ENCODE measurements at places on chromosomes 1 and 21.

- DNase-seq = no peak
These were observed 92.5 kb upstream of the C21orf91 start for GRCh38 chr21:17911628-17912027.

- no peak for DNase-seq
These were observed 29.1 kb upstream of the BCAR3 start for GRCh38 chr1:93710499-93711453.

DNA sequence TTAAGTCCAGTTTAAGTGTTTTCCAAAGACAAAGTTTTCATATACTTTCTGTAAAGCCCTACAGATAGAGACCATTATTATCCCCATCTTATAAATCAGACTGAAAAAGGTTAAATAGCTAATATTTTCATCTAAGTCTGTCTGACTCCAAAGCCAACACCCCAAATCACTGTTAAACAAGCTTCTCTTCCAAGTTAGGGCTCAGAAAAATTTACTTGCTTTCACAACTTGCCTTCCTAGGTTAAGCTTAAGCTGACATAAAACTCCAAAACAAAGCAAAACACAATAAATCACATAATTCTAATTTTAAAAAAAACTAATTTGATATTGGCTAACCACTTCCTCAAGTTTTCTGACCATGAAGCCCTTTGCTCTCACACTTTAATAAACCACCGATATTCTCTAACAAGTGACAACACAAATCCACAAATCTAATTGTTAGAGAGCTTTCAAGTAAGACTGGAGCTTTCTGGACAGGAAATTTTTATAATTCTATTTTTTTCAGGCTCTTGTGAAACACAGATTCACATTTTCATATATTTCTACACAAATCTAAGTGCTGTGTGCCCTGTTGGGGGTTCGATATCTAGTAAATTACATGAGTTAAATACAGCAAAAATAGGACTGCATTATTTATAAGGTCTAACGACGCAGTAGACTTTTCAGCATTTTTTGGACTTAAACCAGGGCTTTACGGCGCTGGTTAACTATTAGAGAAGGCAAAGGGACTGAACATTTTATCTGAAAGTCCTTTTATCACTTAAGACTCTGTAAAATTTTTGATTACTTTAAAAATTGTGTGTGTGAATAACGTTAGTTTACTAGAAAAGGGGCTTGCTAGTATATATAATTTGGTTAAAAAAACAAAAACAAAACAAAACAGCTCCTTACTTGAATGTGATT lies 2.1 kb downstream of the GNG12 start:
- no peak for DNase-seq

DNA sequence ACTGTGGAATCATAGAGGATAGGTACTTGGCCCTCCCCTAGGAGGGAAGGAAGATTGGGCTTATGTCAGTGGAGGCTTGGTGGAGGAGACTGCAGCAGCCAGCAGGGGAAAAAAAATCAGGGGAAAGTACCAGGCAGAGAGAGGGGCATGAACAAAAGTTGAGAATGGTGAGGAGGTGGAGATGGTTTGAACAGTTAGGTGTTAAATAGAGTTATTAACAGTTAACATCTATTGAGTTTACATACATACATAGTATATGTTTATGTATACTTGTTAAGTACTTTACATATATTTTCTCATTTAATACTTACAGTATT lies 136.5 kb upstream of the HNRNPU start:
- no peak for DNase-seq

DNA sequence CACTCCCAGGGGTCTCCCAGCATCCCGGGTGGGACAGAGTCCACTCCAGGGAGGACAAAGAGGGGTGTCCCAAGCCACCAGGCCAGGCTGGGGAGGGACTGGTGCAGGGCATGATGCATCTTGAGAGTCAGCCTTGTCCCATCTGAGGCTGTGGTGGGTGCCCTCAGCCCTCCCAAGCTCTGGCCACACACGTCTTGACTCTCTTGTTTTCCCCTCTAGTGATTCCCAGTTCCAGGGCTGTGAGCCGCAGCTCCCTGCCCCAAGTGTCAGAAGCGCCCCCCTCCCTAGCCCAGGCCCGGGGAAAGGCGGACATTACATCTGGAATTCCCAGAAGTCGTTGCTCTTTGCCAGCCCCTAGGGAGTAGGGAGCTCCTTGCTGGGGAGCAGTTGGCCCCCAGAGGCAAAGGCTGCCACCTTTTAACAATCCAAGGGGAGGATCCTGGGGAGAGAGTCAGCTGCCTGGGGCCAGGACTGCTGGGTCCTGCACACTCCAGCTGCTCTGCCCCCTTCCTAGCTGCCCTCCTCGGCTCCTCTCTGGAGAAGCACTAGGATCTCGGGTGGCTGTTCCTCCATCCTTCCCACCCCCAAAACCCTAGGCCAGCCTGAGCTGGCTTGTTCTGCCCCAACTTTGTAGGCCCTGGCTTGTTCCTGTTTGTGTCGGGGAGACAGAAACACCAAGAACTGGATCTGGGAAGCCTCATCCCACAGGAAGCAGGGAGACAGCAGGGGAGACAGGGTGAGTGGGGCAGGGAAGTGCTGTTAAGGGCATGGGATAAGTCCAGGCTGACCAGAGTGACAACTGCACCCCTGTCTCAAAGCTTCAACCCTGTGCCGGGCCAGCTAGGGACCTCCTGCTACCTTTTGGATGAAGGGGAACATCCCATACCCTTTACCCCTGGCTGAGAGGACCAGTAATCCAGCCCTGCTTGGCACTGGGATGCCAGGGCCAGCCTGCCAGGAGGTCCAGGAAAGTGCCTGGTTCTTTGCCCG lies 3.2 kb upstream of the PTPN7 start:
- no peak for DNase-seq

- no peak for DNase-seq
These were observed 40.0 kb downstream of the COQ8A start for GRCh38 chr1:226980122-226980560.

- no peak for DNase-seq
These were observed 41.7 kb upstream of the PTCH2 start for GRCh38 chr1:44884746-44885145.

Measured in GM20000 (cell line).